ENCODE measurements at places on chromosomes 16 and 17.

GRCh38 chr17:16941072-16942036 lies 30.6 kb downstream of the TNFRSF13B start:
- no peak for DNase-seq

GRCh38 chr16:24255456-24256371 lies at the start of gene CACNG3:
Gene CACNG3 (plus strand): TSS chr16:24256335. CDS start chr16:24256755, 420 bp downstream.
- DNase-seq: no peak

GRCh38 chr17:37762666-37763065 lies 17.8 kb upstream of the HNF1B start:
- DNase-seq: no peak

DNA sequence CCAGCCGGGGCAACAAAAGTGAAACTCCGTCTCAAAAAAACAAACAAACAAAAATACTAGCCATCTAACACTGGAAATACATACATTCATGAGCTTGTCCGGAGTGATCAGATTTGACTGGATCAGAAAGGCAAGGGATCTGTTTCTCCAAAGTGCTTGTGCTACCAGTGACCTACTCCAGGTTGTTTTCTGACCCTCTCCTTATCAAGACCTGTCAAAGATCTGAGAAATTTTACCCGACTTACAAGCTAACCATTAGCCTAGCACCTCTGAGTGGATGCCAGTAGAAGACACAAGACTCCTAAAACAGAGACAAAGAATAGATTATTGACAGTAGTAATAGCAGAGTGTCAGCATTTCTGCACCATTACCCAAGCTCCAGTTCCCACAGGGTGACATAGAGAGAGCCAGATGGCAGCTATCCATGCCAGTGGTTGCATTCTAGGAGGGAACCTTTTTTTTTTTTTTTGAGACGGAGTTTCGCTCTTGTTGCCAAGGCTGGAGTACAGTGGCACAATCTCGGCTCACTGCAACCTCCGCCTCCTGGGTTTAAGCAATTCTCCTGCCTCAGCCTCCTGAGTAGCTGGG lies 9.8 kb downstream of the ASPA start:
- no peak for DNase-seq

DNA sequence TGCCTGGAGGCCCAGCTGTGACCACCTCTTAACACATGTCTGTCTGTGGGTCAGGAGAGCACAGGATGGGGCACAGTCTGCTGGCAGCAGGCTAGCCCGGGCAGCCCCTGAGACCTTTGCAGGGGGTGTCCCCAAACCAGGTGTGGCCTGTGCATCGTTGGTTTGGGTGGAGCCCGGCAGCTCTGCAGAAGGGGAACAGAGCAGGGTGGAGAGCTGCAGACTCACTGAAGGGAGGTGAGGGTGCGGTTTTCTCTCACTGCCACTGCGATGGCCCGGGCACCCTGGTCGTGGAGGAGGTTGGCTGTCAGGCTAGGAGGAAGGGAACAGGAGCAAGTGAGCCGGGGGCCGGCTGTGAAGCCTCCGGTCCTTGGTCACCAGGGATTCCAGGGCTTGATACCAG lies 28.8 kb downstream of the NLRC3 start:
- DNase-seq: no peak

DNA sequence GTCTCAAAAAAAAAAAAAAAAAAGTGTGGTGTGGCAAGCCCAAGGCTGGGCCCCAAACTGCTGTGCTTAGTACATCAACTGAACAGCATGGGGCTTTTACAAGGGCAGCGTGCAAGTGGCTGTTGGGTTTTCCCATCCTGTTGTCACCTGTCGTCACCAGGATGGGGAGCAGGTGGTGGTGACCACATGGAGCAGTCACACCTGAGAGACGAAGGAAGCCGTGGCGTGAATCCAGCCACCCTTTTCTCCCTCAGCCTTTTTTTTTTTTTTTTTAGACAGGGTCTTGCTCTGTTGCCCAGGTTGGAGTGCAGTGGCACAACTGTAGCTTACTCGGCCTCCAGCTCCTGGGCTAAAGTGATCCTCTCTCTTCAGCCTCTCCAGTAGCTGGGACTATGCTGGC lies 4.1 kb upstream of the MRPL58 start:
- DNase-seq: no peak

- DNase-seq: no peak
Observed at GRCh38 chr17:57104461-57105175, 19.6 kb downstream of the AKAP1 start.

DNA sequence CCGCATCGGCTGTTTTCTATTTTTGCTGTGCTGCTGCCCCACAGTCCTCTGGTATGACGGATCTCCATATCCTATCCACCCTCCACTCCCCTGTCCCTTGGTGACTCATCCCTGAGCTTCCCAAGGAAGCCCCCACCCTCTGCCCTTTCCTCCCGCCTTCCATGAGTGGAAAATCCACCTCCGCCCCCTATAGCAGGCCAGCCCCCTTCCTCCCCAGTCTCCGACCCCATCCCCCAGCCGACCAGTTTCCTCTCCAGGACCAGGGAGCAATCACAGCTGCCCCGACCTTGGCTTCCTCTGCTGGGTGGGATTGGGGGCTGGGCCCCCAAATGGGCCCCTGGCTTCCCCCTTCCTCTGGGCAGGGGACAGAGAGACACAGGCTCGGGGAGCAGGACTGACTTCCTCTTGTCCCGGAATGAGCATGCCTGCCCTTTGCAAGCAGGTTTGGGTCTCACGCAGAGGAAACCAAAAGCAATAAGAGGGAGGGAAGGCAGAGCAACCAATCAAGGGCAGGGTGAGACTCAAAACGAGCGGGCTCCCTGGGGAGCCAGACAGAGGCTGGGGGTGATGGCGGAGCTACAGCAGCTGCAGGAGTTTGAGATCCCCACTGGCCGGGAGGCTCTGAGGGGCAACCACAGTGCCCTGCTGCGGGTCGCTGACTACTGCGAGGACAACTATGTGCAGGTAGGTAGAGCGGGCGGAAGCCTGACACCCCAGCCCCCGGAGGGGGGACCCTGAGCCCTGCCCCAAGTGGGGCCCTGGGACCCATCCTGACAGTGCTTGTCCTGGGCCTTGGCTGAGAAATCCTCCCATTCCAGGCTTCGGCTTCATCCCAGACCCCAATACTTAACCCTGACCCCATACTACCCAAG lies at the start of the genes ABI3 and GNGT2:
ABI3 (plus strand) TSS at position 550 of the 872 bp plus-strand sequence; CDS start at position 568, 18 bp downstream.
GNGT2 (minus strand) TSS at position 417 of the 872 bp plus-strand sequence. CDS start 3,152 bp downstream, outside the sequence.
- no peak for DNase-seq

- DNase-seq: no peak
Observed at GRCh38 chr16:30551781-30552180, 6.4 kb downstream of the ZNF764 start.
